Activated T-helper 17 cell treated with anti-CD3 and anti-CD28 coated beads, Interleukin-2, amount 50 U/mL, for 72 hours (primary cell): ENCODE measurements at places on chromosomes 1 and 21. TPM values are rescaled to one million over a fixed set of nuclear protein-coding genes. Genes with fewer than 3 reads are reported as not detected.

The ADAM30 gene
- total RNA-seq = not detected

The OR2G6 gene
- total RNA-seq = not detected

The RRP1 gene
- total RNA-seq = 33.3 TPM

The DOP1B gene
- 13.5 TPM for total RNA-seq

GRCh38 chr1:20339811-20340457, 49.3 kb downstream of the VWA5B1 start:
- no peak for ATAC-seq

GRCh38 chr1:234533975-234534876, 55.2 kb upstream of the TARBP1 start:
- ATAC-seq = no peak

DNA sequence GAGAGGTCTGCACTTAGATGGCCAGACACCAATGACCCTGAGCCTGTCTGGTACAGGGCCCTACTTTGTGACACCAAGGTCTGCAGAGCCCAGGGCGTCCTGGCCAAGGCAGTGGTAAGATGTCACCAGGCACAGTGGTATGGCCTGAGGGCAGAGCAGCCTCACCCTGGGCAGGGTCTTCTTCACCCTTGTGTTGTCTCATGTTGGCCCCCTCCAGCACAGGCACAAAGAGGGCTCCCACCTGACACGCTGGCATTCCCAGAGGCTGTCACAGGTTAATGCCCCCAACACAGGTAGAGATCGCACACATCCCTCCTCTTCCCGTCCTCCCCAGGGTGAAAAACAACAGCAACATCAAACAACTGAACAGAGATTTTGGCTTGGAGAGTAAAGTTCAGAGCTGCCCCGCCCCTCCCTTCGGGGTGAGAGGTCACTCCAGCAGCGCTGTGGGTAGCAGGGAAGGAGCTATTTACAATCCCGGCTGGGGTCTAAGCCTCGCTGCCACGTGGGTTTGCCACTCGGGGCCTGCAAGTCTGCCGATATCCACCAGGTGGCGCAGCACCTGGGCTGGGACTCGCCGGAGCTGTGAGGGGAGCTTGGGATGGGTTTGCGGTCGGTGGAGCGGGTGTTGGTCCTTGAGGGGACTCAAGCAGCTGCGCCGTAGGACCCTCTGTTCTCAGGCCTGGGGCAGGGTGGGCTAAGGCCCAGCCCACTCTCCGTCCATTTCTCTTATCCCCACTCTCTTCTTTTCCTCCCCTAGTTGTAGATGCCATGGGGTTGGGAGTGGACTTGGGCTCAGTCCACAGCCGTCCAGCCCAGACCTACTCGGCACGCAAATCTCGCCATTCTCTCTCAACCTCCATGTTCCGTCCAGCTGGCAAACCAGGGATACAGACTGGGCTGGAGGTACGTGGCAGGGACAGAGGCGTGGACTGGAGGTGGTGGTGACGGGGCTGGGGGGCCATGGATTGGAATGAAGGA, 12.7 kb downstream of the EFNA3 start:
- peak; percentile 85 for ATAC-seq

DNA sequence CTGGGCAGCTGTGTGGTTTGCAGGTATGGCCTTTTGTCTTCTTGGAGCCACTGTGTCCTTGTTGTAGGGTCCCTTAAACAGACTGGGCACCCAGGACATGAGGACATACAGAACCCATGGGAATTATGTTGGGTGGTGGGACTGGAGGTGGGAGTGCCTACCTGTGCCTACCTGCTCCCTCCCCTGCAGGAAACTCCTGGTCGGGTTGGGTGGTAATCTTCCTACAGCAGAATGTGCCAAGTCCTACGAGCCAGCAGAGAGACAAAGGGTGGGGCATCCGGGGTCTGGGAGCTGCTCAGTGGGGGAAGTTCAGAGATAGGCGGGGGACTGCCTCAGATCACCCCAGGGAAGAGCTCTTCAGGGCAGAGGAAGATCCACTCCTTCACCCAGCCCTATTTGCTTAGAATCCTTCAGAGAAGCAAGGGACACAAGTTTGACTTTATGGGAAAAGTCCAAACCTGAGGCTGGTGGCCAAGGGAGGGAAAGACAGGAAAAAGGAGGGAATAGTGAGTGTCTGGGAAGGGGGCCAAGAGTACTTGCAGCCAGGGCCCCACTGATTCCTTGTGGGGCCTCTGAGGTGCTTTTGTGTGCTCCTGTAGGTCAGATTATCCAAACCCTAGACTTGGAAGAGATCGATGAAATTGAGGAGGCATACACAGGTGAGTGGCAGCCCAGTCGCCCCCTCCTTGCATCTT, 58.3 kb downstream of the KIF21B start:
- no peak for ATAC-seq

The NECTIN4 gene
- 0.32 TPM for total RNA-seq

DNA sequence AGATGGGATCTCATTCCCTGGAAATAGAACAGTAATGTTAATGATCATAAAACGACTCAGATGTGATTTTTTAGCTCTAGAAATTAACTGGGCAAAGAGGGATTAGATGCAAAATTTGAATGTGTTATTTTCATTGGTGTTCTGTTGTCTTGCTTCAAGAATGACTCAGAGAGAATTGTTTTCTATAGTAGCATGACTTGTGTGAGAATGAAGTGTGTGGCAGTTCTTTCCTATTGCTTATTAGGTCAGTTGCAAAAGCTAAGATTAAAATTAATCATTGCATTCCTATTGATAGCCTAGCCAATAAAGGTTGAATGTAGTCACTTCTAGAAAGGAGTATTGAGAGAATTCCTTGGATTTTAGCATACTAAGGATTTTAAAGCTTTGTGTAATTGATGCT, 22.9 kb downstream of the SPEN start:
- peak; percentile 46 for ATAC-seq

GRCh38 chr1:28193701-28194161, 17.2 kb upstream of the PTAFR start:
- no peak for ATAC-seq

The AMPD1 gene
- not detected for total RNA-seq

The SAMSN1 gene
- total RNA-seq = 76.9 TPM

GRCh38 chr1:153888533-153888932, 34.2 kb downstream of the GATAD2B start:
- ATAC-seq = peak; percentile 31

The RXRG gene
- total RNA-seq = not detected

The CAMK2N1 gene
- 0.53 TPM for total RNA-seq

- ATAC-seq = no peak
Observed at GRCh38 chr1:220886470-220887201, 7.4 kb downstream of the HLX start.

The FLG2 gene
- not detected for total RNA-seq

The TMEM51 gene
- total RNA-seq = not detected

GRCh38 chr1:112793631-112794565, 78.8 kb upstream of the PPM1J start:
- ATAC-seq = no peak

DNA sequence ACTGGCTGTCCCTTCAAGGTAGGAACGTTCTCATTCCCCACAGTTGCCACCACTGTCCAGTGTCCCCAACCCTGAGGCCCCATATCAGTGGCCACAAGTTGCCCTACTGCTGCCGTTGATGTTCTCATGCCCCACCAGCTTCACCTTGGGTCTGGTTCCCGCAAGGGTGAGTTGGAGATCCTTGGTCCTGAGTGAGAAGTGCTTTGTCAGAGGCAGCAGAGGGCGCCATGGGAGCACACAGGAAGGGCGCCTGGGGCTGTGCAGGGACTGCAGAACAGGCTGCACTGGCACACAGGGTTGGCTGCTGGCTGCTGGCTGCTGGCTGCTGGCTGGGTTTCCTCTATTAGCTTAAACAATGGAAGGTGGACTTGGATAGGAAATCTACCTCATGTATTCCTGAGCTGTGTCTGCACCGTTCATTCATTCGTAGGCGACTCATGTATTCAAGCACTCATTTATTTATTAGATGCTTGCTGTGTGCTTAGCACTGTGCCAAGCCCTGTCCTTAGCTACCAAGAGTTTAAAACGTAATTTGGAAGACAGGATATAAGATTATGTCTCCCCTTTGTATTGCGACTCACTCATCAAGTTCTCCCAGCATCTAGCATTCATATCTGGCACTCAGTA, 2.1 kb upstream of the S100A9 start:
- peak; percentile 79 for ATAC-seq

DNA sequence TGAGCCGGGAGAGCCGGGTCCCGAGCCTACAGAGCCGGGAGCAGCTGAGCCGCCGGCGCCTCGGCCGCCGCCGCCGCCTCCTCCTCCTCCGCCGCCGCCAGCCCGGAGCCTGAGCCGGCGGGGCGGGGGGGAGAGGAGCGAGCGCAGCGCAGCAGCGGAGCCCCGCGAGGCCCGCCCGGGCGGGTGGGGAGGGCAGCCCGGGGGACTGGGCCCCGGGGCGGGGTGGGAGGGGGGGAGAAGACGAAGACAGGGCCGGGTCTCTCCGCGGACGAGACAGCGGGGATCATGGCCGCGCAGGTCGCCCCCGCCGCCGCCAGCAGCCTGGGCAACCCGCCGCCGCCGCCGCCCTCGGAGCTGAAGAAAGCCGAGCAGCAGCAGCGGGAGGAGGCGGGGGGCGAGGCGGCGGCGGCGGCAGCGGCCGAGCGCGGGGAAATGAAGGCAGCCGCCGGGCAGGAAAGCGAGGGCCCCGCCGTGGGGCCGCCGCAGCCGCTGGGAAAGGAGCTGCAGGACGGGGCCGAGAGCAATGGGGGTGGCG, 371 bp downstream of the ARID1A start:
- no peak for ATAC-seq

GRCh38 chr21:33478935-33479678, 667 bp downstream of the TMEM50B start:
- peak; percentile 20 for ATAC-seq

GRCh38 chr1:9855186-9855585, 31.4 kb upstream of the CLSTN1 start:
- no peak for ATAC-seq

The ADAMTS4 gene
- 2.2 TPM for total RNA-seq

The BATF3 gene
- total RNA-seq = 97.3 TPM

DNA sequence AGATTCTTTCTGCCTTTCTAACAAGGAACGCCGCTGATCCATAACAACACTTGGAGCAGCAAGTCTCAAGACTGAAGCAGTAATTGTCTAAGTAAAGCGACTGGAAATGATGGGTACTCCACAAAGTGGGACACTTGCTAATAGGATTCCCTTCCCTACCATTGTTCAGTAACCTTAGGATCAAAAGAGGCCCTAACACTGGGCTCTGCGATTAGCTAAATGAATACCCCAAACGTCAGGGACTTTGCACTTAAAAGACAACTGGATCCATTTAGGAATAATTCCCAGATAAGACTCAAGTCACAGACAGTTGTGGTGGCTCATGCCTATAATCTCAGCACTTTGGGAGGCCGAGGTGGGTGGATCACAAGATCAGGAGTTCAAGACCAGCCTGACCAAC, 221.9 kb upstream of the FGGY start:
- no peak for ATAC-seq

The ADCY10 gene
- 0.98 TPM for total RNA-seq

- ATAC-seq = no peak
Observed at GRCh38 chr1:184970691-184971161, 3.6 kb downstream of the NIBAN1 start.

The CHIA gene
- total RNA-seq = not detected

The SPATA1 gene
- 0.65 TPM for total RNA-seq

GRCh38 chr1:208192995-208193394, 51.2 kb downstream of the PLXNA2 start:
- ATAC-seq = no peak

The SLC44A5 gene
- total RNA-seq = not detected

The CHODL gene
- not detected for total RNA-seq

- peak; percentile 98 for ATAC-seq
Observed at GRCh38 chr1:27959792-27960603, at the start of gene XKR8. Gene XKR8, plus strand, starts transcription at chr1:27959973. Its CDS starts 97 bp downstream, at chr1:27960070.

DNA sequence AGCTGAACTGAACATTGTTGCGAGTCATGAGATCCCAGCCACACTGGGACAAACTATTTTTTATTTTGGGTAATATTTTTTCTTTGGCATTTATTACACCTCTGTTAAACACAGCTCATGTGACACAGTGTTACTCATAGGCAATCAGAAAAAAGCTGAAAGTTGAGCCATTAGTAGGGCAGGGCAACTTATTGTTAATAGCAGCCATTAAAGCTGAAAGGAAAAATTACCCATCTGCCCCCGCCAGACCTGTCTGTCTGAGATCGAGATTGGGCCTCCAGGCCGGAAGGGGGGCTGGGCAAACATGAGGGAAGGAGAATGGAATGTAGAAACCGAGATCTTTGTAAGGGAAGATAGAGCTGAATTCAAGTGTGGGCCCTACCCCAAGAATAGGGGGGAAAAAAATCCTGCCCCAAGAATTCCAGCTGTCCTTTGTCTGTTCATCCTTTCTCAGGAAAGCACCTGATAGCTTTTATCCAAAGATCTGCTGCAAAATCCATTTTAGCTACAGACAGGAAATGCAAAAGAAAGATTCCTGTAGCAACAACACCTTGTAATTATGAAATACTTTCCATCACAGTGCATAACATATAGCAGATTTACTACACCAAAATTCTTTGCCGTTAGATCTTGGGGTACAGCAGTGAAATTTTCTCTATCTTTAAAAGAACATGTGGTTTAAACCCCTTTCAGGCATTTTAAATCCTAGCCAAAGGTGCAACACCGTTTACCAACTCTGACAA, 212.8 kb downstream of the PBX1 start:
- ATAC-seq = no peak
